ENCODE measurements at places on chromosomes 3 and 15. TPM values are rescaled to one million over a fixed set of nuclear protein-coding genes. Genes with fewer than 3 reads are reported as not detected.

DNA sequence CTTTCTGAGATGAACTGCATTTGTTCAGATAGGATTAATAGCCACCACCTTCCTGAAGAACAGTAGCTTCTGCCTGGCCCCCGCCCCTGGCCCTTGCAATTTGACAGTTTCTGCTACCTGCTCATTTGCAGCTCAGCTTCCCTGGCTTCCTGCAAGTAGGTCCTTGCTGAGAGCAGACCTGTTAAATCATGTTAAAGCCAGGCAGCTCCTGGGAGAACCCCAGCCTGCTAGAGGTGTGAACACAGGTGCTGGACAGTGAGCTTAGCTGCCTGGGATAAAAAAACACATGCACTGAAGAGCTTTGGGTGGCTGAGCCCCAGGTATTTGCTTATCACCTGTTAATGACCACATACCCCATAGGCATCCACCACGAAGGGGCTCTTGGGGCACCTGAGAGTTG is 143.4 kb downstream of the PTPRG start:
- no peak for DNase-seq

DNA sequence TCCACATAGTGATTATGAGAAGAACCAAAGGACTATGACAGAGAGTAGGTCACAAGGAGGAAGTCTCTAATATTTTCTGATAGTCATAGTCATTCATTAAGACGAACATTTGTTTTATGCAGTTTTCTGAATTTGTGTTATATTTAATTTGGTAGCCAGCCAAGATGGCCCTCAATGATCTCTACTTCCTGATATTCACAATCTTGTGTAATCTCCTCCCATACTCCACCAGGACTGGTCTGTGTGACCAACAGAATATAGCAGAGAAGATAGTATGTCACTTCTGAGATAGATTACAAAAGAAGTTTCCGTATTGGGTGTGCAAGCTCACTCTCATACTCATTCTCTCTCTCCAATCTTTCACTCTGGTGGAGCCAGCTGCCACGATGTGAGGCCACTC is 30.8 kb downstream of the HLTF start:
- no peak for DNase-seq

GRCh38 chr3:185926445-185926844 is 11.4 kb downstream of the TRA2B start:
- no peak for DNase-seq

GRCh38 chr3:51390246-51391074 is 625 bp upstream of the RBM15B start:
- DNase-seq = no peak

The CNOT10 gene
- 56.1 TPM for polyA plus RNA-seq

- DNase-seq = no peak
Measured at GRCh38 chr15:25635191-25635590, 196.4 kb upstream of the UBE3A start.

DNA sequence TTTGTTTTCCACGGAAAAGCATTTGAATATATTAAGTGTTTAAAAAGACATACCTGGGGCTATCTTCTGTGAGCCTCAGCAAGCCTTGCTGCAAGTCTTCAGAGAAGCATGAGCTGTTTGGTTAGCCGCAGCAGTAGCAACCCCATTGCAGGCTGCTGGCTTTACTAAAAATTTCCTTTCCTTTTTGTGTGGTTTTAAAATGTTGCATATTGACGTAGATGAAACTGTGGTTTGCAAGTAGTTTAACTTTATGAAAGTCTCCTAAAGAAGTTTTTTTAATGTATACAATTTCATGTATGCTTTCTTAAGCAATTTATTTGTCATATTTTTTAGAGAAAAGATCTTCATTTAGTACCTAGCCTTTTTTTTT is at the start of gene GPR171:
Gene GPR171 (minus strand): TSS at position 166 of the 370 bp plus-strand sequence. CDS start 3,830 bp downstream, outside the sequence.
- DNase-seq = no peak

The CDCP1 gene
- polyA plus RNA-seq = 0.99 TPM

The TMEM266 gene
- polyA plus RNA-seq = 14.1 TPM

GRCh38 chr15:57423599-57424140 is 47.4 kb downstream of the CGNL1 start:
- DNase-seq = no peak

The PATL2 gene
- polyA plus RNA-seq = 0.65 TPM

The PLAAT1 gene
- polyA plus RNA-seq = 2.5 TPM

The STRIT1 gene
- 2.0 TPM for polyA plus RNA-seq

DNA sequence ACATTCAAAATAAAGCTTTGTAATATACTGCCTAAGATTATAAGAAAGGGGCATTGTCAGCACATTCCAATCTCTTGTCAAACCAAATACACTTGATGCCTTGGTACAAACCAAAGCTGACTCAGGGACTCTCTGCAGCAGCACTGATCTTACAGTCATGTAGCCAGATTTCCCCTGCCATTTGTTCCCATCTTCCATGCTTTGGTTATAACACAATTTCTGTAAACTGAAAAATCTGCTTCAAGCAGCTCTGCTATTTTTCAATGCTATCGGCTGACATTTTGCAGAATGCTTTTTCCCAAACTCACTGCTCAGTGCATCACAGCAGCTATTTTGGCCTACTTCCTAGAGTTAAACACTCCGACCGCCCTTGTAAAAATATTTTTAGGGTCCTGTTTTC is 18.2 kb downstream of the PLOD2 start:
- peak; percentile 33 for DNase-seq

GRCh38 chr3:90018779-90019178 is 911.4 kb downstream of the EPHA3 start:
- no peak for DNase-seq

DNA sequence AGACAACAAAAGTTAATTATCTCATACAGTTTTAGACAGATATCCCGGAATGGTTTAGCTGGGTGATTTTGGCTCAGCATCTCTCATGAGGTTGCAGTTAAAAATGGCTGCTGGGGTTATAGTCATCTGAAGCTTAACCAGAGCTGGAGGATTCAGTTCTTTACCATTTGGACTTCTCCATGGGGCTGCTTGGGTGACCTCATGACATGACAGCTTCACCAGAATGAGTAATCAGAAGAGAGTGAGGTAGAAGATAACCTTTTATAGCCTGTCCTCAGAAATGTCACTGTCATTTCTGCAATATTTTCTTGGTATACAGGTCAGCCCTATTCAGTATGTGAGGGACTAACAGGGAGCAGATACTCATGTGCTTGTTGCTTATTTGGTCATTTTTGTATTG is 30.9 kb downstream of the TFG start:
- DNase-seq = no peak

GRCh38 chr15:25249236-25250010 is 189.4 kb downstream of the UBE3A start:
- no peak for DNase-seq

The LOXL1 gene
- 84.0 TPM for polyA plus RNA-seq

- no peak for DNase-seq
Measured at GRCh38 chr3:11479221-11479620, 164.5 kb downstream of the VGLL4 start.

DNA sequence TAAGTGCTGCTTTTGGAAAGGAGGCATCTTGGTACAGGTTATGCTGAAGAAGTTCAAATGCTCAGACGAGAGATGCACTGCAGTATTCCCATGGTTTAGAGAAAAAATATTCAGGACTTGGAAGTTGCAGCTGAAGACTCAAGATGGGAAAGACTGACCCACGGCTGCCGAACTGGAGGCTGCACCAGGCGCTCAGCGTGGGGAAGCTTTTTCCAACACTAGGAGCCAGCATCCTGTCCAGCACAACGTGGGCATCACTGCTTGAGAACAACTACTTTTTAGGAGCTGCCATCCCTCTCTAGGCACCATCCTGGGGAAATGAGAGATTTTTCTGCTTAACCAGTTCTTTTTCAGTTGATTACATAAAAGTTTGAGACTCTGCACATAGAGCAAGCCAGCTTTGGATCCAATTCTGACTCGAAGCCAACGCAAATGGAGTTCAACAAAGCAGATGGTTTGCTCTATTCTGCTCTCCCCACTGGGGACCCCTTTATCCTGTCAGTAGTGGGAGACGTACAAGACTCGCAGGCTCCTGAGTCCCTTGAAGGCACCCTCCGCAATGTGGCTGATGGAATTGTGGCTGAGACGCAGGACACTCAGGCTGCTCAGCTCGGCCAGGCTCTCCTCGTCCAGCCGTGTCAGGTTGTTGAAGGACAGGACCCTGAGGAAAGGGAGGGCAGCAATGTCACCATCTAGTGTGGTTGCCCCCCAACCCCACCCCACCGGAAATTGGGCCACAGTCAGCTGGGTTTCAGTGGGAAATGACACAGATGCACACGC is 93.8 kb downstream of the LRIG1 start:
- DNase-seq = no peak

DNA sequence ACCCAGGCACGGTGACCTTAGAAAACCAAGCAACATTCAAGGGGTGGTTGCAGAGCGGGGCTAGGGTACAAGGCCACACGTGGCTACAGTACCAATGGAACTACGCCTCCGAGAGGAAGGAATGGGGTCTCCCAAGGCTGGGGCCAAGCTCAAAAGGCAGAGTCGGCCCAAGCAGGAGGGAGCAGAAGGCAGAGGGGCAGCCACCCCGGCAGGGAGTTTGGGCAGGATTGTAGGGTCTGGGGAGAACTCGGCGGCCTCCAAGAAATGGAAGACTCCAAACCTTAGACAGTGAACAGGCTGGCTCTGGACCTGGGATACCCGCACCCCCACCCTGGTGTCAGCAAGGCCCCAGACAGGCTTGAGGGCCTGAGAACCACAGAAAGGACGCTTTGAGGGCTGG is 28.7 kb downstream of the ATRIP start:
- DNase-seq = no peak

The GAP43 gene
- polyA plus RNA-seq = 0.75 TPM

DNA sequence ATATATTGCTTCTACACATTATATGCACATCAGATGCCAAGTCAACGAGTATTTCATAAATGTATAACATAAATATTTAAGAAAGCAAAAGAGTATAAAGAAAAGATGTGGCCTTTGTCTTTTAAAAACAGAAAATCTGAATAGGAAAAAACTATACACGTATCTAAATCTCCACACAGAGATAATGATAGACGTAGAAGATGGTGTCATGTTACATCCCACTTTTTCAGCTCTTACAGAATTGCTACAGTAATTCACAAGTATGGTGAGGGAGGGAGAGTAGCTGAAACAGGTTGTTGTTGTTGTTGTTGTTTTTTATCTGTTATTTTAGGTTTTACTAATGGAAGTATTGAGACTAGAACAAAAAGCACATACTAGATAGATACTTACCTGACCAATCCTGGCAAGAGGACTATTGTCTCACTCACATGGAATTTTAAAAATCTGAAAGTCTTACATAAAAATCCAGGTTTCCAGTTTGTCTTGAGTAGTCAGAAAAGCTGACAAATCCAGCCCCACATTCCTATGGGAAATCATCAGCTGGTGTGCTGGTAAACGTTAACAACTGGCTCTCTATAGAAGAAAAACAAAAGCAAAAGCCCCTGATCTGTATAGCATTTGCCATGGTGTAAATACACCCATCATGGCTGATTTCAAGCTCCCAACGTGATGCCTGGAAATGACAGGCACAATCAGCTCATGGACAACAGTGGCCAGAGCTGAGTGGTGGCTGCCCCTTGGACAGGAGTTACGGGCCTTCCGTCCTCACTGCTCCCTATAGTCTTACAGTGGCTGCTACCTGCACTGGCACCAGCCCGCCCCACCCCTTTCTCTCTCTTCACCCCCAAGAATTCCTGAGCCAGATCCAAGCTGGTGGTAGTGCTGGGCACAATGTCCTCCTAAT is 47.4 kb upstream of the VGLL4 start:
- DNase-seq = no peak

All from renal cortex interstitium (tissue), 15 donors.